ENCODE measurements at places on chromosomes 4 and X.

- DNase-seq, result no peak
These were observed 1984.3 kb upstream of the IGFBP7 start for GRCh38 chr4:59094505-59094904.

DNA sequence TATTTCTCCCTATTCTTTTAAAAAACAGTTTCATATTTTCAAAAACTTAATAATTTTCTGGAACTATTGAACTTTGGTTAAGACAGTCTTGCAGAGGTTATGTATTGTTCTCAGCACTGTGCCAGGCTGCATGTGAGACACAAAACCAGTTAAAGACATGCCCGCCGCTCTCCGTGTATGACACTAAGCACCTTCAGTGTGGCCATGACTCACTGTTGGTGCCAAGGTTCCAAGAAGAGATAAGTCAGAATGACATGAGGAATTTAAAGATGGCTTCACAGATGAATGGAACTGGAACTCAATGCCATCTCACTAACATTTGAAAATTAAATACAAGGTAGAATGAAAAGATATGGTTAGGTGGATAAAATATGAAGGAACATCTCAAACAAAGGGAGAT is 525.5 kb upstream of the ZFP42 start:
- DNase-seq, result no peak

DNA sequence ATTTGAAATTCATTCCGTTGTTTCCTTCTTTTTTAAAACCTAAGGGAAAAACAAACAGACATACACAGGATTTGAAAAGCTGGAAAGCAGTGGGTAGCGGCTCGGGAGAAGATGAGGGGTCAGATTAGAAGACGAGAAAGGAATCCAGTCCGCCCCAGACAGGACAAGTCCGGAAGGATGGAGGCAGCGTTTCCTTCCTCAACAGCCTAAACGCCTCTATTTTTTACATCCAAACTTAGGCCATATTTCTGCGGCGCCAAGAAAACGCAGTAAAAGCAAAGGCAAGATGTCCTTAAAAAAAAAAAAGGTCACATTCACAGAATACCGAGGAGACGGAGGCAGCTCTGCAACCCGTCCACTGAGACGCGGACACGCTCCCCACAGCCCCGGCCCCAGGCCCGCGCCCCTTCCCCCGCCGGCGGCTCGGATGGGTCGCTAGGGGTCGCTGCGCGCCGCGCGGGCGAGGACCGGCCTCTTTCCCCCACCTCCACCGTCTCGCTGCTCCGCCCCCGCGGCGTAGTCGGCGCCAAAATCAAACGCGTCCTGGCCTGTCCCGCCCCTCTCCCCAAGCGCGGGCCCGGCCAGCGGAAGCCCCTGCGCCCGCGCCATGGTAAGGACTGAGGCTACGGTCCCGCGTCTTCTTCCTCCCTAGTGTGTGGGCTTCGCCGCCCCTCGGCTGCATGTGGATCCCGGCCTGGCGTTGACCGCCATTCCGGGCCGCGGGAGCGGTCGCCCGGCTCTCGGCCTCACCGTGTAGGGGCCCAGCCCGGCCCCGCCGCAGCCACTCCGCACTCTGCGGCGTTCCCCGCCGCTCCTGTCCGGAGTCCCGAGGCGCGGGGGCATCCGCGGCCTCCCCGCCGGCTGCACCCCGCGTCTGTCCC is at the start of gene MND1:
MND1 (plus strand) TSS at position 558 of the 881 bp plus-strand sequence; CDS start at position 608, 50 bp downstream.
- DNase-seq, result peak; percentile 77

DNA sequence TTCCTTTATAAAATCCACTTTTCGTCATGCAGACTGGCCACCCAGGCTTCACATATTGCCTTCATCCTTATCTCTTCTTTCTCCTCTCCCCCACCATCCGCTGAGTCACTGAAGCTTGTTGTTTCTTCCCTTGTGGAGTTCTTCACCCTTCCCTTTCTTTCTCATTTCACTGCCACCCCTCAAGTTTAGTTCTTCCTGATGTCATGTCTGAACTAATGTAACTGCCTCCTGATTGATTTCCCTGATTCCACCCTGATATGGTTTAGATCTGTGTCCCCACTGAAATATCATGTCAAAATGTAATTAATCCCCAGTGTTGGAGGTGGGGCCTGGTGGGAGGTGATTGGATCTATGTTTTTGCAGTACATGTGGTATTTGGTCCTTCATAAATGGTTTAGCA is 151.4 kb downstream of the CPEB2 start:
- no peak for DNase-seq

DNA sequence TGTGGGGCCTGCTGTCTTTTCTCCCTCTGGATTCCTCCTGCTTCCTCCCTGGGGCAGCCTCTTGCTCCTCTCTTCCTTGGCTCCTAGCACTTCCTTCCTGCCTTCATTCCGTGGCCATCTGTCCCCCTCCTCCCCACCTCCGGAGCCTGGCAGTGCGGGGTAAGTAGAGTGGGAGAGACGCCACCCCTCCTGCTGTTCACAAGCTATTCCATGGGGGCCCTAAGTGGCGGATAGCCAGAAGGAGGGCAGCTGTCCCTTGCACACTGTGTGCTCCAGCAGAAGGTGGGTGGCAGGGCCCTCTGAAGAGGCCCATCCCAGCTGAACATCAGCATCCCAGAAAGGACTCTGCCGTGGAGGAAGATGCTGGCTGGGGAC is 27.4 kb downstream of the CCNQ start:
- no peak for DNase-seq

- DNase-seq, result no peak
These were observed 651.3 kb downstream of the TECRL start for GRCh38 chr4:63757929-63758328.

DNA sequence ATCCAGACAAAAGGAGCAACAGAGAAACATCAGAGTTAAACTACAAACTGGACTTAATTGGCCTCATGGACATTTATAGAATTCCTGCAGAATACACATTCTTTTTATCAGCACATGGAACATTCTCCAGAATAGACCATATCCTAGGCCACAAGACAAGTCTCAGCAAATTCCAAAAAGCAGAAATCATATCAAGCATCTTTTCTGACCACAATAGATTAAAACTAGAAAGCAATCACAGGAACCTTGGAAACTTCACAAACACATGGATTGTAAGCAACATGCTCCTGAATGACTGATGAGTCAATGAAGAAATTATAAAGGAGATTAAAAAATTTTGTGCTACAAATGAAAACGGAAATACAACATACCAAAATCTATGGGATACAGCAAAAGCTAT is 526.7 kb downstream of the PCDH7 start:
- DNase-seq, result no peak

GRCh38 chr4:152451496-152451895 is 84.4 kb downstream of the FBXW7 start:
- no peak for DNase-seq

DNA sequence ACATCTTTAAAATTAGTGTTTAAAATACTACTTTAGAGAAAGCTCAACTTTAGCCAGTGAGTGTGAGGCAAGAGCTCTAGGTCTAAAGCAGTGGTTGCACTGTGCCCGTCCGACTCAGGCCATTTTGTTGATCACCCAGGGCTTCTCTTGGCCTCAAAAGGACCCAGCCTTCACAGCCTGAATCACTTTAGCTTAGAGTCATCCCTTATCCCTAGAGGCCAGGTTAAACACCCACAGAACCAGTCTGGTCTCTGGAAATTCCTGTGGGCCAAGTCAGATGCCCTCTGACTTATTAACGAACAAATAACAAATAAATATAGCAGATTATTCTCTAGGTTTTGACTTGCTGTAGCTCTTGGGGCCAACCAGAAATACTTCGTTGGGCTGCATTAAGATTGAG is 102.3 kb downstream of the WWC2 start:
- DNase-seq, result no peak

DNA sequence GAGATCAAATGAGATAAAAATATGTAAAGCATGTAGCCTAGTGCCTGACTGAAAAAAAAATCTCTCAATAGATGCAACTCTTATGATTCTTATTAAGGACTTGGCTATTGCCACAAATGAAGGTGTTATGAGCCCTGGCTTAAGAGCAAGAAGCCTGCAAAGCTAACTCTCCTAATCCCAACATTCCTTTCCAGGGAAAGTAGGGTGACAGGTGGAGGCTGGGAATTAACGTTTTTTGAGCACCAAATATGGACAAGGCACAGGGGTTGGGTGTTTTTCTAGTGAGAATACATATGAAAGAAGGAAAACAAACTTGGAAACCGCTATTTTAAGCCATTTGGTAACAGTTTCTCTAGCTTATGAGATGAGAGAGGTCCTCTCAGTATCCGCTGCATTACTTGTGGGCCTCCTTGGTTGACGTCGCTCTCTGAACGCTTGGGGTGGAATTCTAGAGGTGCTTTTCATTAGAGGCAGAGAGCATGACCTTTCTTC is 2.4 kb downstream of the RHOH start:
- DNase-seq, result no peak

- DNase-seq, result no peak
These were observed 32.9 kb upstream of the EGFL6 start for GRCh38 chrX:13536551-13536950.

- no peak for DNase-seq
These were observed 5.2 kb downstream of the KCNE5 start for GRCh38 chrX:109619771-109620170.

DNA sequence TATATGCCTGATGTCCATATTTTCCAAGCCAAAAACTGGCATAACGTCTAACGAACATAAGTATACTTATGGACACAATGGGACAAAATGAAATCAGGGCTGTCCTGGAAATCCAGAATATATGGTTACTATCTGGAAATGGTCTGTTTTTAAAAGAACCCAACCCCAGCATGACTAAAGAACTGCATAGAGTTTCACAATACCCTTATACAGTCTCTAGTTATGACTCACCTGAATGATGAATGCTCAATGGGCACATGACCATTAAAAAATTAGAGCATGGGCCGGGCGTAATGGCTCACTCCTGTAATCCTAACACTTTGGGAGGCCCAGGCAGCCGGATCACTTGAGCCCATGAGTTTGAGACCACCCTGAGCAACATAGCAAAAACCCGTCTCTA is 31.8 kb downstream of the AMMECR1 start:
- DNase-seq, result no peak

- DNase-seq, result no peak
These were observed 73.1 kb upstream of the SORBS2 start for GRCh38 chr4:185885075-185885474.

GRCh38 chr4:134174271-134174670 is 27.3 kb downstream of the PABPC4L start:
- DNase-seq, result no peak

- DNase-seq, result no peak
These were observed 200.8 kb downstream of the CEP135 start for GRCh38 chr4:56149591-56149990.

- DNase-seq, result no peak
These were observed 202.1 kb downstream of the PTTG2 start for GRCh38 chr4:38162240-38162784.

DNA sequence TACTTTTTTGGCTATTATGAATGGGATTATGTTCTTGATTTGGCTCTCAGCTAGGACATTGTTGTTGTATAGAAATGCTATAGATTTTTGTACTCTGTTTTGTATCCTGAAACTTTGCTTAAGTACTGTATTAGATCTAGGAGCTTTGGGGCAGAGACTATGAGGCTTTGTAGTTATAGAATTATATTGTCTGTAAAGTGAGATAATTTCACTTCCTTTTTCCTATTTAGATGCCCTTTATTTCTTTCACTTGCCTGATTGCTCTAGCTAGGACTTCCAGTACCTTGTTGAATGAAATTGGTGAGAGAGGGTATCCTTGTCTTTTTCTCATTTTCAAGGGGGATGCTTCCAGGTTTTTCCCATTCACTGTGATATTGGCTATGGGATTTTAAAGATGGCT is 28.1 kb downstream of the ADAM29 start:
- DNase-seq, result no peak

DNA sequence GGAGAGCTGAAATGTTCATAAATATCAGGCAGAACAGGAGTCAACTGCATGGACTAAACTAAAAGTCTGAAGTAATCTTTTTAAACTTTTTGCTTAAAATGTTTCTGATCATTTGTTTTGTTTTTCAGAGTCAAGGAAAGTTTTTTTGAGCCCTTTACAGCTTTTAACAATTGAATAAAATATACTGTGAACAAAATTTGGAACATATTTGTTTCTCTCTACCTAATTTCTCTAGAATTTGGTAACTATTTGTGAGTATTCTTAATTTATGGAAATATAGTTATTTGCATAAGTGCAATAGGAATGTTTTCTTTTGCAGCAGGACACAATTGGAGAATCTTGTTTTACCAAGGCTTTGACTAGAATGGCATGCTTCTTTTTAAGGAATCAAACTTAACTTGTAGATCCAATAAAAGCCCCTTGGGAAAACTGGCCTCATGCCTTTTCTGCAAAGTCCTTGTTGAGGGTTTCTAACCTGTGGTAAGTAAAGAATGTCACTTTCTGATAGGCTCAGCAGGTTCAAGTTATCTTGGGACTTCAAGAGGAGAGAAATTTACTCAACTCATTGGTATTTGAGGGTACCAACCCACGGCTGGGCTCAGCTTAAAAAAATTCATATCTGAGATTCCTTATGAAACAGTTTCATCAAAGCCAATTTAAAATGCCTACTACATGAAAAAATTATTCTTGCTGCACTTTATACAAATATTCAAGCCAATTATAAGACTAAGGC is 91.5 kb downstream of the UPRT start:
- no peak for DNase-seq

DNA sequence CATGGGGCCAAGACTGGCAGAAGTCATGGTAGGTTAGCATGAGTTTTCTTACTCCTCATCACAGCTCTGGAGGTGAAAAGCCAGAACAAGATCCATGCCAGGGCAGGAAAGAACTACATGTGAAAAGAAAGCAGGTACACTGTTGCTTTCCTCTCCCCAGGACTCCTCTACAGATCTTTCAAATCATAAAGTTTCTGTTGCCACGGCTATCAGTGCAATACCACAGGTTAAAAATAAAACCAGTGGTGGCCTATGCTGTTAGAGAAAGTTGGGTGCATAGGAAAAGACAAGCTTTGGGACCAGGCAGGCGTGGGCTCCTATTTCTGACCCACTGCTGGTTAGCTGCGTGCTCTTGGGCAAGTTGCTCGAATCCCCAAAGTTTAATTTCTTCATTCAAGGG is 81.4 kb downstream of the SH3RF1 start:
- DNase-seq, result no peak

DNA sequence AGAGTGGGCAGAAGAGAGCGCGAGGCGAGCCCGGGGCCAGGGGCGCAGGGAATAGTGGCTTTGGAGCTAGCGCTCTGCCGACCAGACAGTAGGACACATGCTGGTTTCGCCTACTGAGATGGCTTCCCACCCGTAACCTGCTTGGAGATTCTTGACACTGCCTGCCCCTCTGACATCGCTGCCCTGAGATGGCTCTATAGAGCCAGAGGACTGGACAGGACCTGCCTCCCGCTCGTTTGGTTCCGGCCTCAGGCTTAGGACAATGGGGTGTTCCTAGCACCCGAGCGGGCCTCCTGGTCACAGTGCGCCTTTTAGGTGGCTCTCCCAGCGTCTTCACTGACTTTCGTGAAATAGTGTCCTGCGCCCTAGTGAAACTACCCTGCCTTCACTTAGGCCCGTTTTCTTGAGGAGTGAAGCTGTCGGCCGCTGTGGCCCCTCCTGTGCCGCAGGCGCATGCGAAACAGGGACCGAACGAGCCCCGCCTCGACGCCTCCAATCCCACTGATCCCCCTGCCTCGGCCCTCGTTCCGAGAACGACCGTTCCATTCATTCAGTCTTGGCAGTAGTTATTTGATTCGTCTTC is 608 bp downstream of the TAF1 start:
- DNase-seq, result no peak
